ENCODE measurements at places on chromosomes 16 and 17. TPM values are rescaled to one million over a fixed set of nuclear protein-coding genes. Genes with fewer than 3 reads are reported as not detected.

The RHBDL1 gene
- 0.13 TPM for polyA plus RNA-seq

The RAC3 gene
- 1.6 TPM for polyA plus RNA-seq

The ALOX12B gene
- polyA plus RNA-seq, result not detected

The RMI2 gene
- polyA plus RNA-seq, result 1.0 TPM

The CLDN7 gene
- polyA plus RNA-seq, result 5.3 TPM

The PRSS33 gene
- polyA plus RNA-seq, result not detected

The FLYWCH2 gene
- polyA plus RNA-seq, result 49.5 TPM

The CTRL gene
- polyA plus RNA-seq, result 4.6 TPM

All from adrenal gland (tissue), 19 donors.